CD4-positive, alpha-beta T cell (primary cell): ENCODE measurements at places on chromosomes 1 and 21. TPM values are rescaled to one million over a fixed set of nuclear protein-coding genes. Genes with fewer than 3 reads are reported as not detected.
A peak's percentile ranks its signal among the peaks of the same experiment; 100 is the strongest.

The TBX15 gene
- total RNA-seq = not detected

DNA sequence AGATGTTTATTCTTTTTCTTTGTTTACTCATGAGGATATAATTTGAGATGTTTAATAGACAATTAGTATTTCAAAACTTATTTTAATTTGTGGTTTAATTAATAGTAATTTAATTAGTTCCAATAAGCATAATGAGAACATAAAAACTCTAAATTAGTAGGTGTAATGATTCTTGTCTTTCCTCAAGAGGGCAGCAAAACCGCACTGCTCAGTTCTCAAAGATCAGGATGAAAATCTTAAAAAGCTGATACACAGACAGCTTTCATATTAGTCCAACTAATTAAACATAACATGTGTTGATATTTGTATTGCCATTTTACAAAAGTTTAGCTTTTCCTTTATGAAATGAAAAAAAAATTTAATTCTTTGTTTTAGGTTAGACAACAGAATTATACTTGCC is 106.7 kb upstream of the C21orf91 start:
- H3K27ac ChIP-seq = no peak overlapping the region
- no peak overlapping the region for H3K4me3 ChIP-seq
- H3K27me3 ChIP-seq = no peaks in the 10 kb centered on the region
- peaks cover 4% of the 10 kb centered on the region for H3K4me1 ChIP-seq
- no peaks in the 10 kb centered on the region for H3K36me3 ChIP-seq

The VWA1 gene
- total RNA-seq = not detected

- H3K4me1 ChIP-seq = peaks cover 13% of the 10 kb centered on the region
- H3K36me3 ChIP-seq = no peaks in the 10 kb centered on the region
- DNase-seq = no peak
- no peak overlapping the region for H3K4me3 ChIP-seq
Observed at GRCh38 chr1:64474665-64475439, 4.9 kb downstream of the CACHD1 start.

GRCh38 chr1:167957710-167958109 is 20.8 kb upstream of the MPC2 start:
- no peak for DNase-seq
- no peaks in the 10 kb centered on the region for H3K27me3 ChIP-seq
- H3K27ac ChIP-seq = no peak overlapping the region
- no peak overlapping the region for H3K4me3 ChIP-seq
- no peaks in the 10 kb centered on the region for H3K4me1 ChIP-seq
- peaks cover 13% of the 10 kb centered on the region for H3K36me3 ChIP-seq

DNA sequence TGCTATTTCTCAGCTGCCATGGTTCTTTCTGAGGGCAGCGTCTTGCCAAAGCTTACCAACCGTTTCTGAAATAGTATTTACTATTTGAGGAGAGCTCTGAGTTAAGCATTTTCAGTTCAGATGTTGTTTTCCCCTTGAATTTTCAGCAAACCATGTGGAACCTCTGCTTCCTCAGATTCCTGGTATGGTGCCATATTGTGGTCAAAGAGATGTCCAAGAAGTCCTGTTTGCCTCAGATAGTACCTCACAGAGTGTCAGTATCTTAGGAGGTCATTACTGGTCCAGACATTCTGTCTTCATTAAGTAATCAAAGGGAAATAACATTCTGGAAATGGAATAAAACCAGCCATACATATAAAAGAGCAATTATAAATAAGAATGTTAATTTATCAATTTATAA is 36.6 kb downstream of the VANGL2 start:
- peaks cover 24% of the 10 kb centered on the region for H3K4me1 ChIP-seq
- H3K27me3 ChIP-seq = no peaks in the 10 kb centered on the region
- no peak for DNase-seq

DNA sequence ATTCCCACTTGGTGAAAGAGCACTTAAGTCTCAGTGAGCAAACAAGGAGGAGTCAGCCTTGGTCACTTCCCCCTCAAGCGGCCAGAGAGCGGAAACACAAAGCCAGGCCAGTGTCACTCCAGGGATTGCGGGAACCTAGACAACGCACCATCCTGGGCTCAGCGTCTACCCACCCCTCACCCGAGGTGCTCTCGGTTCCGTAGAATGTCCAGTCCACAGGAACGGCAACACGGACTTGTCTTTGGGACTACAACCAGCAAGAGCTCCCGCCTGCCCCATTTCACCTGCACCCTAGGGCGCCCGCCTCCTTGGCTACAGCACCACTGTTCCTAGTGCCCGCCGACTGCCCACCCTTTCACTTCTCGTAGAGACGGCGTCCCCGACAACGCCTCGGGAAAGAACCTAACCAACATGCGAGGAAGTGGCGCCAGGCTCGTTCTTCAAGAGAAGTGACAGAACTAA is 509 bp downstream of the GDAP2 start:
- H3K27me3 ChIP-seq = no peaks in the 10 kb centered on the region
- peaks cover 21% of the 10 kb centered on the region for H3K4me1 ChIP-seq
- peak overlapping the region; percentile 89 for H3K4me3 ChIP-seq
- peak; percentile 29 for DNase-seq
- peak overlapping the region; percentile 90 for H3K27ac ChIP-seq
